Chondrocyte (in vitro differentiated cells): ENCODE measurements at places on chromosomes 3 and 15.

- no peak for DNase-seq
Measured at GRCh38 chr15:65777053-65777452, 15.0 kb downstream of the DENND4A start.

GRCh38 chr3:17038900-17039553 lies 154.3 kb downstream of the PLCL2 start:
- DNase-seq = no peak

DNA sequence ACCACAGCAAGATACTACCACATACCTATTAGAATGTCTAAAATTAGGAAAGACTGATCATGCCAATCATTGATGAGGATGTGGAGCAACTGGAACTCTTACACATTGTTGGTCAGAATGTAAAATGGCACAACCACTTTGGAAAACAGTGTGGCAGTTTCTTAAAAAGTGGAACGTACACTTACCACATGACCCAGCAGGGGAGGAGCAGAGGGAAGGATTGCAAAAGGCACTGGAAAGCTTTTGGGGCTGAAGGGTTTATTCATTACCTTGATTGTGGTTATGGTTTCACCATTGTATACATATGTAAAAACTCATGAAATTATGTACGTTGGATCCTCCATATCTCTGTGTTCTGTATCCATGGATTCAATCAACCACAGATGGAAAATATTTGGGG lies 3.3 kb upstream of the EHD4 start:
- no peak for DNase-seq

DNA sequence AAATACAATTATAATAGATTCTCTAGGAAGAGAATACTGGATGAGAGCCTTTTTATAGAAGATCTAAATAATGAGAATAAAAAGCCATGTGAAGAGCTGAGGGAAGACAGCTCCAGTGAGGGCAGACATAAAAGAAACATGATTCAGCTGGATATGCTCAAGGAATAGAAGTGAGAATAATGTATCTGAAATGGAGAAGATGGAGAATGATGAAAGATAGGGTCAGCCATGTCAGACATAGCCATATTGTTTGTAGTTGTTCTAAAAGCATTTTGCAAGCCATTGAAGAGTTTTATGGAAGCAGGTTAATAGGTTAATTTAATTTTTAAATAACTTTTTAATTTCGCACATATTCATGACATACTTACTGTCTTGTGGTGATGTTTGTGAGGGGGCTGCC lies 713.5 kb upstream of the ARPP21 start:
- no peak for DNase-seq

- DNase-seq = no peak
Measured at GRCh38 chr15:58520936-58521292, 89.1 kb downstream of the LIPC start.

DNA sequence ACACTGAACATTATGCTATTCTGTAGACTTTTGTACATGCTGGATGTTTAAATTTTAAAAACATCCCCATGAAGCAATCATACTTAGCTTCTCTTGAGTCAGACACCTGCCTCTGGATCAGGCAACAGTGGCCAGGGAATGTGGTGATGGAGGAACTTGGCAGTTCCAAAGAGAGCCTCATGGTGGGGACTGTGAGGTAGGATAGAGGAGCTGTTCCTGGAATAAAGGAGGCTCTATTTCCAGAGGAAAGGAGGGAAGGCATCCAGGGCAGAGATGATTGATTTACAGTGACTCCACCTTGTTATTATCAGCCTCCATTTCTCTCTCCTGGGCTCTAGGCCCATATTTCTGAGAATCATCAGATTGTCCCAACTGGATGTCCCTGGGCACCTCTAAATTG lies 35.0 kb upstream of the ABHD17C start:
- no peak for DNase-seq

DNA sequence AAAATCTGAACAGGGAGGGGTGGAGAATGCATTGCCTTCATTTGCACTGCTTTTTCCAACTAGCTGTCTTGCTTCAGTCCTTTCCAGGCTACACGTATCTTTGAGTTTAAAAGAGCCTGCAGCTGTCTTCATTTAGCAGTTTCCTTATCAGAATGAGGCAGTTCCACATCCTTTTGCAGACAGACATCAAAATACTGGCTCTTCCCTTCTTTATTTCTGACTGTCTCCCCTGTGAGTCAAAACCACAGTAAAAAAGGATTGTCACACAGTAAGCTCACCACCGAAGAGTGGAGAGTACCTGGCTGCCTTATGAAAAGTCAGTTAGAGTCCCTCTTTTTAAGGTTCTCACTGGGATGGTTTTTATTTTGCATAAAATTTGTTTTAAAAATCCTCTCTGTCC lies 205.5 kb upstream of the CD96 start:
- DNase-seq = no peak

DNA sequence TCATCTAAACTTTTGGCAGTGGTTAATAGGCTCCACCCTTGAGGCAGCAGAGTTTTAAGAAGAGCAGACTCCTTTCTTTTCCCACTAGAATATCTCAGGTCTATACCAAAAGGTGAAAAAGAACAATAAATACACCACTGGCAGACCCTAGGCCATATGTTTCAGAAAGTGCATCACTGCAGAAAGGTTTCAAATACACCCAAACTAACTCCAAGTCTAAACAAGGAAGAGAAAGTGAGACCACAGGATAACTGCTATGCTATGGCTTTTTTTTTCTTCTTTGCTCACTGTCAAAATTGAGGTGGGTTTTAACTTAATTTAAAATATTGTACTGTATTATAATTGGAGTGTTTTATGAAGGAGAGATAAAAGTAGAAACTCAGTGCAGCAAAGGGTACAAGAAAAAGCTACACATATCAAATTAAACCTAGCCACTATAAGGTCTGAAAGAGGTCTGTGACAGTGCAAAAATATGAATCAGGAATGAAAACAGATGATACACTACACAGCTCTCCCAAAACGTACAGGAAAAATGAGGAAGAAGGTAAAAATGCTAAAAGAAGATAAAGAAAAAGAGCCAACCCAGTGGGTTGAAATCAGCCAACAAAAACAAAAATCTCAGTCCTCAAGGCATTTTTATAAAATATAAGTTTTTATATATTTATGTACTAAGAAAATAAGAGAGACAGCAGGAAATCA lies 8.4 kb downstream of the SNX4 start:
- no peak for DNase-seq

GRCh38 chr3:121962443-121962842 lies 59.6 kb downstream of the ILDR1 start:
- no peak for DNase-seq

GRCh38 chr3:12553921-12554391 lies 2.9 kb upstream of the MKRN2 start:
- DNase-seq = no peak

GRCh38 chr3:197335428-197336132 lies 37.2 kb upstream of the DLG1 start:
- no peak for DNase-seq

DNA sequence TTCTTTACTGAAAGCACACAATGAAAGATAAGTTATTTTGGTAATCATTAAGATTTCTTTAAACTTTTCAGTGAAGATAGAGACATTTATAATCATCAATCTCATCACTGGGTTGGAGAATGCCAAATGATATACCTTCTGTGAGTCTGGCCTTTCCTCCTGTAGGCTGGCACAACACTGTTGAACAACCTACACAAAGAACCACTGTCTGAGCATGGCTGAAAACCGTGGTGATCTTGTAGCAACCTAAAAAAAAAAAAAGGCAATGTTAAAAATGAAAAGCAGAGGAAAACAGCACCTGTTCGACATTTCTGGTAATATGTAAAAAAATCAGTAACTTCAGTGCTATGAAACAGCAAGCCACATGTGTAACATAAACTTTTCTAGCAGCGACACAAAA lies 1.8 kb downstream of the RPS27L start:
- DNase-seq = no peak

GRCh38 chr3:63921741-63922482 lies 9.7 kb upstream of the SCAANT1 start:
- no peak for DNase-seq

DNA sequence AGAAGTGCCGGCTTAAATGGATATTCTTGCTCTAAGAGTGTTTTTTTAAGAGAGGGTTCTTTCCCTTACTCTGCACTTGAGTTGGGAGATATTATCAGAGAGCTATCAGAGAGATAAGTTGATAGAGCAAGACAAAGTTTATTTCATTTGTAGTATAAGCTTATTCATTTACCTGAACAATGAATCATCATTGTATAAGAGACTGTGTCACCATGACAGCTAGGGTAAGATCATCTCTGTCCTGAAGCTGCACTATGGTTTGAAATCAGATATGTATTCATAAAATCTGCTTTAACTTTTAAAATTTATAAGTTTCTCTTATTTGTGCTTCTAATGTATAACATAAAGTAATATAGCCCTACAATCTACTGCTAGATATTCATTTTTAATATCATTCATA lies 128.1 kb upstream of the ARL6 start:
- DNase-seq = no peak

GRCh38 chr3:121431726-121432517 lies 113.9 kb downstream of the POLQ start:
- DNase-seq = no peak

- no peak for DNase-seq
Measured at GRCh38 chr15:31977812-31978661, 52.3 kb upstream of the CHRNA7 start.

DNA sequence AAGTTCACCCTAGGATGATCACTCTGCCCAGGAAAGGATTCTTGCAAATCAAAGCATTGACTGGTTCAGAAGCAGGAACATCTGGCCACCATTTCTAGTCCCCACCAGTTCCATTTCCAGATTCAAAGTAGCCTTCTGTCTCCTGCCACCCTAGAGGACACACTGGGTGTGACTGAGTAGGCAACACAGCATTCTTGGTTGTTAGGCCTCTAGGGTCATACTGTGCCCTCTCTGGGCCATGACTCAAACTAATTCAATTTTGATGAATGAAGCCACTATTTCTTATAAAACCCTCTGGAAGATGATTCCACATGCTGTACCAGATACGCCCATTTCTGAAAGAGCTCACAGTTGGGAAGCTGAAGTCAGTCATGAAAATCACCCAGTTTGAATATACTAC lies 69.7 kb downstream of the WDR76 start:
- DNase-seq = no peak

DNA sequence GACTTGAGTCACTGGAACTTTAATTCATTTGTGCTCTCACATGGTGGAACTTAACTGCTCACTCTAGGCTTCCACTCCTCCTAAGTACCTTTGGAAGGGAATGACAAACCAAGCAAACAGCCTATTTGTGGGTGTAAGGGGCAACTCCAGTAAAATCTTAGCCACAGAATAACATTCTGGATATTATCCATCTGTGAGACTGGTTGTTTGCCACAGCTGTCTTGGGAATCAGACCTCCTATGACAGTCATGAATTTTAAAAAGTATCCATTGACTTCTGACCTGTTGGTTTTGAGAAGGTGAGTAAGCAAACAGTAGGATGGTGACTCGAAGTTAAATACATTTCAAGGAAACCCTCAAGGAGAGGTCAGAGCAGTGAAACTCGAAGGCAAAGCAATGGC lies 147.3 kb upstream of the CDIN1 start:
- DNase-seq = no peak

GRCh38 chr3:58351920-58352319 lies 19.2 kb downstream of the PXK start:
- no peak for DNase-seq

DNA sequence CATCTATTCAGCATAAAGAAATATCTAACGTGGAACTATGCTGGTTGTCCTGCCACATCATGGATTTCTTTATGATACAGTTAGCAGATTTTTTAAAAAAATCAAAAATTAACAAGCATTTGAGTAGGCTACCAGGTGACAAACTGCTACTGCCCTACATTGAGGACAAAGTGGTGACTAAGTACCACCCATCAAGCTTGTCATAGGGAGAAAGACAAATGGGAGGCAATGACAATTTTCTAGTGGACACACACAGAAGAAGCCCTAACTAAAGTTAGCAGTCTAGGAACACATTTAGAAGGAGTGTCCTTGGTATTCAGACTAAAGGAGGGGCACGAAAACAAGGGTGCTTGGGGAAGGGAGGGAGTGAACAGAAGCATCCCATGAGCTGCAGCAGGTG lies 131.2 kb downstream of the TBL1XR1 start:
- no peak for DNase-seq

DNA sequence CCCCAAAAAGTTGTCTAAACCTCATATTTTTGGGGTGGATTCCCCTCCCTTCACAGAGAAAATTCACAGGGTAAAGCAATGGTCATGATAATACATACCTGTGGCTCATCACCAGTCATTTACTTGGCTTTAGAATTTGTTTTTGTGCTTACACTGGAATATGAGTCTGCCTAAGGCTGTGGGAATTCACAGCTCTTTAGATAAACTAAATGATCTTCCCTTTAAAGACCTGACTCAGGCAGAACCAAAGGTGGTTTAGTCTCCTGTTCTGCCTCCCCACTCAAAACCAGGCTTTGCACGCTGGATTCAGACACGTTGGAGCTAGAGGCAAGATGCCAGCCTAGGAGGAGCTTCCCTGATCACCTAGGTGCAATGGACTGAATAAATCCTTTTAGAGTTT lies 40.3 kb upstream of the BNC1 start:
- DNase-seq = no peak

DNA sequence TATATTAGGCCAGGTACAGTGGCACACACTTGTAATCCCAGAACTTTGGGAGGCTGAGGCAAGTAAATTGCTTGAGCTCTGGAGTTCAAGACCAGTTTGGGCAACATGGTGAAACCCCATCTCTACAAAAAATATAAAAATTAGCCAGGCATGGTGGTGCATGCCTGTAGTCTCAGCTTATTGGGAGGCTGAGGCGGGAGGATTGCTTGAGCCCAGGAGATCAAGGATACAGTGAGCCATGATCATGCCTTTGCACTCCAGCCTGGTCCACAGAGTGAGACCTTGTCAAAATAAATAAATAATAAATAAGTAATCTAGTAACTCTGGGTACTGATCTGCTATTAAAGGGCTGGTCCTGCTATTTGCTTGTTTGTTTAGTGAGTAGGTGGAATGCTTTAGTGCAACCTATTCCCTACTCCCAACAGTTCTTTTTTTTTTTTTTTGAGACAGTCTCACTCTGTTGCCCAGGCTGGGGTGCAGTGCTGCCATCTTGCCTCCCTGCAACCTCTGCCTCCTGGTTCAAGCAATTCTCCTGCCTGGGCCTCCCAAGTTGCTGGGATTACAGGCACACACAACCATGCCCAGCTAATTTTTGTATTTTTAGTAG lies 9.1 kb upstream of the INO80 start:
- no peak for DNase-seq

- DNase-seq = no peak
Measured at GRCh38 chr15:31150732-31151231, 49.3 kb upstream of the TRPM1 start.
